ENCODE measurements at places on chromosomes 2 and 18. TPM values are rescaled to one million over a fixed set of nuclear protein-coding genes. Genes with fewer than 3 reads are reported as not detected.

ZEB2 gene
- total RNA-seq = 332 TPM

SEPTIN2 gene
- total RNA-seq = 337 TPM

VIL1 gene
- total RNA-seq = 0.21 TPM

GPR155 gene
- 3.3 TPM for total RNA-seq

STARD6 gene
- total RNA-seq = not detected

AMER3 gene
- total RNA-seq = 0.09 TPM

CFAP53 gene
- total RNA-seq = 5.3 TPM

LYG2 gene
- total RNA-seq = not detected

GRCh38 chr2:25043241-25043867, 1.5 kb downstream of the EFR3B start:
- DNase-seq = peak; percentile 28

DNA sequence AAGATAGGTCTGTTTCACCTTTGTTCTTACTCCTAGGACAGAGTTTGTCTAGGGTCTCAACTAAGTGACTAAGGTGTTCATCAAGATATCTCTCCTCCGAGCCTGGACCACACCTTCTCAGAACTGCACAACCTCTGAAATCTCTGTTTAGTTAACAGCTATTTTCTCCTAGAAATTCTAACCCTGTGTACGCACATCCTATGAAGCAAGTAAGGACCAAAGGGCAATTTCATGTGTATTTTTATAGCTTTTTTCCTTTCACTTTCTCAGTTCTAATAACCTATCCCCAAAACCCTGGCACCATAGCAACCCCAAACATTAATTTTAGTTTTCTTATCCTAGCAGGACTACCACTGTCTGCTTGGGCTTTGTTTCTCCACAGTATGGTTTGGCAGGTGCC, 59.1 kb downstream of the PTPN4 start:
- no peak for DNase-seq

DNA sequence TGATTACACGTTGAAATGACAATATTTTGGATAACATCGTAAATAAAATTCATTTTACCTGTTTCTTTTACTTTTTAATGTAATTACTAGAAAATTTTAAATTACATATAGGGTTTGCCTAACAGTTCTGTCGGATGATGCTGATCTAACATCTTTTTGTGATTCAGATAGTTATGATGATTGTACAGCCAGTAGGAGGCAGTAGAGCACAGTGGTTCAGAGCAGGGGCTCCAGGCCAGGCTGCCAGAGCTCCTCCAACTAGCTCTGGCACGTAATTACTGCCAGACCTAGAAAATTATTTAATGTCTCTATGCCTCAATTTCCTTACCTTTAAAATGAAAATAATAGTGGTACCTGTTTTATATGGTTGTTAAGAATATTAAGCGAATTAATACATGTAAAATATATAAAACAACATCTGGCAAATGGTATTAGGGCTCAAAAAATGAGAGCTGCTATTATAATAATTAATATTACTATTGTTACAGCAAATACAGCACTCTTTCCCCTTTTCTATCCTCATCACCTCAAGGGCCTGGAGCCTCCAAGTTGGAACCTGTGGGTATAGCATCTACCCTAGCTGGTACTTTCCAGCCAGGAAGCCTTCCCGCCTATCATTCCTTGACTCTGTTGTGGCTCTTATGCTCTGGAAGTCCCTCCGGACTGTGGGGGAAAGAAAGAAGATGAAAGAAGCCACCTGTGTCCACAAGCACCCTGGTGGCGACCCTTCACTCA, 47.7 kb upstream of the PLA2R1 start:
- peak; percentile 78 for DNase-seq

- DNase-seq = no peak
Measured at GRCh38 chr18:13628211-13628610, 98.1 kb downstream of the FAM210A start.

GRCh38 chr18:10851824-10852319, 297.5 kb downstream of the PIEZO2 start:
- no peak for DNase-seq

GRCh38 chr18:56593906-56594305, 44.5 kb downstream of the TXNL1 start:
- DNase-seq = no peak

- DNase-seq = peak; percentile 12
Measured at GRCh38 chr2:207394812-207395534, 134.8 kb upstream of the CREB1 start.

- DNase-seq = no peak
Measured at GRCh38 chr2:68936889-68937288, 15.8 kb downstream of the GKN2 start.

GRCh38 chr2:217915706-217916105, 87.1 kb downstream of the TNS1 start:
- DNase-seq = no peak

DNA sequence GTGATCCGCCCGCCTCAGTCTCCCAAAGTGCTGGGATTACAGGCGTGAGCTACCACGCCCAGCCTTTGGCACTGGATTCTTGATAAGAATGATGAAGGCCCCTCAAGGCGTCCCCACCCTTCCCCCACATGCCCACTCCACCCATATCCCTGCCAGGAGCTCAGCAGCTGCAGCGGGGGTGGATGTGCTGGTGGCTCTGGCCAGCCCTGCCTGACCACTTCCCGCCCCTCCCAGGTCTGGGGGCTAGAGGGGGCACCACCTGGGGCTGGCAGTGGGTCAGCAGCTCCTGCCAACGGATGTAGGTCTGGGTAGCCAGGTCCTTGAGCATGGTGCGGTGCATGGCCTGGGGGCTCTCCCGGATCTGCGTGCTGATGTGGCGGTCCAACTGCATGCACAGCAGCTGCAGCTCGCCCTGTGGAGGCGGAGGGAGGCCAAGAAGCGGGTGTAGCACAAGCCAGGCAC, 7.8 kb upstream of the SEMA4C start:
- no peak for DNase-seq

DNA sequence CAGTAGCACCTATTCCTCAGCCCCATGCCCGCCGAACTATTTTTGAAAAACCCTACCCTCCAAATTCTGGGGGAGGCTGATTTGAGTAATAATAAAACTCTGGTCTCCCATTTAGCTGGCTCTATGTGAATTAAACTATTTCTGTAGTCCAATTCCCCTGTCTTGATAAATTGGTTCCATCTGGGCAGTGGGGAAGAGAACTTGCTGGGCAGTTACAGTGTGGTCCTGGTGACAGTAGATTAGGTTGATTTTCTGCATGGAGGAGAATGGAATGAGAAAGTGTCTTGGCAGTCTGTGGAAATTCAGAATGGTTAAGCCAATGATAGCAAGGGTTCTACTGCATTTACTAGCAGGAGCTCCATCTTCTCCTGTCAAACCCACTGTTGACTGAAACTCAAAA, 95.0 kb downstream of the SPP2 start:
- DNase-seq = no peak

DNA sequence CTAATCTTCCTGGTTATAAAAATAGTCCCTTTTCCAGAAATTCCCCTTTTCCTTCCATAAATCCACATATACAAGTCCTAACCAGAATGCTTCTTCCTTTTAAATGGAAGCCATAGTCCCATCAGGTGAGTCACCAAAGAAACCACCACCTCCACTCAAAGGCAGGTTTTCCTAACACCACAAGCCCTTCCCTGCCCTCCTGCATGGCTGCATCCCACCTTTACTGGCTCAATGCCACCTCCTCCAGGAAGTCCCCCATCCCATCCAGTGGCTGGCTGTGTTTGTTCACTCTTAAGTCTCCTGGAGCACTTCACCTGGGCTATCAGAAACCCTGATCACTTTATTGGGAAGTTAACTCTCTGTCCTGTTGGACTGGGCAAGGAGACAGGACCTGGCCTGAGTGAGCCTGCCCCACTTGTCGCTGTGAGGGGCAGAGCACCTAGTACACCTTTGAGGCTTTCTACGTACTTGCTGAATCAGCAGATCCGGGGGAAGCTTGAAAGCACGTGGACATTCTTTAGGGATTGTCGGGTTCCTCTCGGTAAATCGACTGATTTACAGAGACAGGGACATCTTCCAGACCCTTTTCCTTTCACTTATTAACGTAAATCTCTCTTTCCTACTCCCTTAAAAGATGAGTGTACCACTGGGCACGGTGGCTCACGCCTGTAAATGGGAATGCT, 71.0 kb downstream of the NGEF start:
- DNase-seq = no peak

DNA sequence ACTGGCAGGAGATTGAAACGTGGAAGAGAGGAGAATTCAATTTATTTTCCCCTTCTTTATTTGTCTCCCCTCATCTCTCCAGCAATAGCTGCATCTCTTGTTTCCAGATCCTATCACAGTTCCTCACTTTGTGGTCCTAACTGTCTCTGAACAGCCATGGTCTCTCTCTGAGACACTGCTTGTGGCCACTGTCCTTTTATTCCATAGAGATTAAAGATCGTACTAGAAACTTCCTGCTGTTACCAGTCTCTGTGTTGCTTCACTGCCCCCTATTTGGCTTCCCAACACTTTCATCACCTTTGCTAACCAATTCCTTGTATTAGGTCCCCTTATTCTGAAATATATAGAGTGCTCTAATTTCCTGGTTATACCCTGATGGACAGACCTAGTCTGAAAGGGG, 48.9 kb upstream of the CAVIN2 start:
- no peak for DNase-seq

DNA sequence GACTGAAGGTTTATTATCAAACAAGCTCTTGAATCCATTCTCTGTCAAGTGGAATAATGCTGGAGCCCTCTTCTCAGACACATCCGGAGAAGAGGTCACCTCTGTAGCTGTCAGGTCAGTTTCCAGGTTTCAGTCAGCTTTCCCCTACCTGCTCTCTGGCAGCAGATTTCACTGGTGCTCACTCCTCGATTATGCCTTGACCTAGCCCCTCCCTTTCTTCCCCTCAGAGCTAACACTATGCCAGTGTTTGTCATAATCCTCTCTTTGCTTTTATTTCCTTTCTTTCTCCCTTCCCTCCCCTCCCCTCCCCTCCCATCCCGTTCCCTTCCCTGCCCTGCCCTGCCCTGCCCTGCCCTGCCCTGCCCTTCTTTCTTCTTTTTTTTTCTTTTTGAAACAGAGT, 22.5 kb upstream of the PLEKHM3 start:
- DNase-seq = no peak

- peak; percentile 40 for DNase-seq
Measured at GRCh38 chr18:10140461-10141282, 226.9 kb downstream of the VAPA start.

GRCh38 chr2:236090027-236090382, 78.2 kb downstream of the GBX2 start:
- no peak for DNase-seq

DNA sequence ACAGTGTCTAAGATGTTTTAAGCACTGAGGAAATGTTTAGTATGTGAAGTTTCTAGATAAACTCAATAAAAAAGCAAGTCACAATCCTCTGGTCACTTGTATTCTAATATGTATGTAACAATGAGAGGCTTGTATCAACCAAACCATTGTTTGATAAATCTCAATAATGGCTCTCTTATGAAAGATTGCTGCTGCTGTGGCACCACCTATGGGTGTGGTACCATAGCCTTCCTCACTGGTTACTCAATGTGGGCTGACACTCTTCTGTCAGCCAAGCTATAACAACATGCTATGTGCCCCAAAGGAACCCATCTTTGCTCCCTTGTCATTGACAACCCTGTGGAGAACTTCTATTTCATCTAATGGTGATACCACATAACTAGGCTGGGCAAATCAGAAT, 12.6 kb upstream of the RAB1A start:
- no peak for DNase-seq

- no peak for DNase-seq
Measured at GRCh38 chr2:63440612-63441011, 147.7 kb downstream of the WDPCP start.

DNA sequence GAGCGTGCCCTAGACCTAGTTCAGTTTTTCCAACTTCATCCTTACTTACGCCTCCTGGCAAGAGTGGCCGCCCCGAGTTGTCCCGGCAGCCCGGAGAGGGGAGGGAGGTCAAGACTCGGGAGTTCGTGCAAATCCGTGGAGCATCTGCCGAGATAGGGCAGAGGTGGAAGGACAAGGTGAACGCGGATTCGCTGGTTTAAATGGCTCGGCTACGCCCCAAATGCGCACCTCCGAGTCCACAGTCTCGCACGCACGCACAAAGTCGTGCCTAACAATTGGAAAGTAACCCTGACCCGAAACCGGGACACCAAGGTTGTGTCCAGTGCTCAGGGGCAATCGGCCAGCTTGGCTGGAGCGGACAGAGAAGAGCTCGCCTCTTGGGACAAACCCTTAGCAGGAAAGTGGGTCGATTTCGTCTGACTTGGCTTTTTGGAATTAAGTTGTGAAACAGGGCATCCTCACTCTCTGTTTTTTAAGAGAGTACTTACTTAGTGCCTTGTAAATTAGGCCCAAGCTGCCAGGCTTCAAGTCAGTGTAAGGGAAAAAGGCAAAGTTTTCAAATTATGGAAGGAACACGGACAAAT, 726 bp upstream of the SS18 start:
- DNase-seq = no peak

DNA sequence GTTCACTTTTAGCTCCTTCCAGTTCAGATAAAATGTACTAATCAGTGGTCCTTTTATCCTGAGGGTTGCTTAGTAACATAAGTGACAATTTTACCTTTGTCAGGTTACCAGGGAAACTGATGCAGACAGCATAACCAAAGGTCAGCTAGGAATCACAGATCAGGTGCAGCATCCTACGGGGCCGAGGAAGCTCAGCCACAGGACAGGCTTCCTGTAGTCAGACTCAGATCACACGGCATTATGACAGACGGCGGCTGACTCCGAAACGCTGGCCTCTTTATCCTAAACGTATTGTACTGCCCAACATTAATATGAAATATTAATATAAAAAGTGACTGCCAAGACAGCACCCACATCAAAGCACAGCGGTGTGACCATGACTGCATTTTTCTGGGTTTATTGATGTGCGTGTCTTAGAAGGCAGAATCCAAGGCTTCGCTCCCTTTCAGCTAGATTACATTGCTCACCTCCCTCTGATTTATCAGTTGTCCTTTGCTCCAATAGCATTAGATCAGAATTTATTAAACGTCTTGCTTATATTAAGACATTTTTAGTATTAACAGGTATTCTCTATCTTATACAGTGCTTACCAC, 444.5 kb downstream of the CMPK2 start:
- DNase-seq = no peak

- DNase-seq = no peak
Measured at GRCh38 chr2:53275743-53276142, 491.9 kb upstream of the CHAC2 start.

DNA sequence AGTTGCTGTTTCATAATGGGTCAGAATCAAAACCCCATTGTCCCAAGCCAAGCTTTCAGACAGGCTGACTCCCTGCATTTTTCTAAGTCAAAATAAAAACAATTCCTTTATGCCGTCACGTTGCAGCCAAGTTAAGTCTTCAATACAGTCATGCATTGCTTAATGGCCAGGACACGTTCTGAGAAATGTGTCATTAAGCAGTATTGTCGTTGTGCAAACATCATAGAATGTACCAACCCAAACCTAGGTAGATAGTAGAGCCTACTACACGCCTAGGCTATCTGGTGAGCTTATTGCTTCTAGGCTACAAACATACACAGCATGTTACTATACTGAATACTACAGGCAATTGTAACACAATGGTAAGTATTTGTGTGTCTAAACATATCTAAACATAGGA, 160.4 kb upstream of the FOSL2 start:
- DNase-seq = no peak

DNA sequence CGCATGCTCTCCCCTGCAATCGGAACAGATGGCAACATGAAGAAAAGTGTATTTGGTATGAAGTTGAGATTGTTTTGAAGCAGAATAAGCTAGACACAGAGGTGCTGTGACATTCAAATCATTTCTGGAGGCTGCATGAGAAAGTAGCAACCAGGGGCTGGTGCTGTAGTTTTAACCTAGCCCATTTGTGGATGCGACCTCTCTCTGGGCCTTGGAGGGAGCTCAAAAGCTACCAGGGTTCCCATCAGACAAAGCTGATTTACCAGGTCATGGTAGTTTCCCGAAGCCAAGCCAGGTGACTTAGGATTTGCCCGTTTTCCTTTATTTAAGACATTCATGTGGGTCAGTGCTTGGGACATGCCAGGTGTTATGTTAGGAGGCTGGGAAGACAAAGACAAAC, 77.5 kb downstream of the CIB4 start:
- DNase-seq = no peak

Measured in lung (tissue), 17 donors.